ENCODE measurements at places on chromosomes 11 and 22. TPM values are rescaled to one million over a fixed set of nuclear protein-coding genes. Genes with fewer than 3 reads are reported as not detected.

The MS4A14 gene
- total RNA-seq, result not detected

The NAALAD2 gene
- 2.4 TPM for total RNA-seq

The CRYBA4 gene
- total RNA-seq, result not detected

The VPREB3 gene
- total RNA-seq, result not detected

The CELSR1 gene
- 7.3 TPM for total RNA-seq

The FLRT1 gene
- 0.09 TPM for total RNA-seq

The ZDHHC5 gene
- 34.7 TPM for total RNA-seq

The OLFML1 gene
- not detected for total RNA-seq

The LRRC4C gene
- total RNA-seq, result not detected

The TMEM45B gene
- not detected for total RNA-seq

The OR51B5 gene
- 0.30 TPM for total RNA-seq

The CRYBB2 gene
- total RNA-seq, result not detected

The TSKU gene
- total RNA-seq, result 21.4 TPM

The OR10A2 gene
- total RNA-seq, result not detected

The IFT27 gene
- total RNA-seq, result 24.9 TPM

The TAF6L gene
- total RNA-seq, result 23.8 TPM

The CCDC87 gene
- 0.32 TPM for total RNA-seq

The AIFM3 gene
- total RNA-seq, result 0.59 TPM

The OR52E8 gene
- not detected for total RNA-seq

The MMP7 gene
- not detected for total RNA-seq

The LRRC74B gene
- under 0.01 TPM for total RNA-seq

The MMP12 gene
- total RNA-seq, result 0.18 TPM

The TRIM29 gene
- 0.51 TPM for total RNA-seq

The OR8H2 gene
- total RNA-seq, result not detected

The RHOD gene
- 10.1 TPM for total RNA-seq

The SCN4B gene
- total RNA-seq, result 0.09 TPM

The SLC5A1 gene
- total RNA-seq, result not detected

The OR8D1 gene
- total RNA-seq, result not detected

The KRTAP5-2 gene
- total RNA-seq, result not detected

The HINFP gene
- 13.7 TPM for total RNA-seq

The SULT4A1 gene
- 0.30 TPM for total RNA-seq

The P2RX6 gene
- 4.5 TPM for total RNA-seq

The NPAS4 gene
- total RNA-seq, result not detected

The WT1 gene
- total RNA-seq, result 0.18 TPM

The TRIM64C gene
- not detected for total RNA-seq

The BDNF gene
- total RNA-seq, result 26.4 TPM

The OR8G5 gene
- not detected for total RNA-seq

The SPTBN2 gene
- total RNA-seq, result 5.7 TPM

The TIMM10B gene
- 46.0 TPM for total RNA-seq

The OSM gene
- not detected for total RNA-seq

The DCHS1 gene
- 10.4 TPM for total RNA-seq

The NECTIN1 gene
- total RNA-seq, result 1.5 TPM

The FOLR1 gene
- not detected for total RNA-seq

The UCP3 gene
- total RNA-seq, result 0.30 TPM

The C11orf91 gene
- total RNA-seq, result not detected

The OR52H1 gene
- 0.30 TPM for total RNA-seq

The SLC22A8 gene
- not detected for total RNA-seq
